ENCODE measurements at places on chromosomes 2 and 18.

DNA sequence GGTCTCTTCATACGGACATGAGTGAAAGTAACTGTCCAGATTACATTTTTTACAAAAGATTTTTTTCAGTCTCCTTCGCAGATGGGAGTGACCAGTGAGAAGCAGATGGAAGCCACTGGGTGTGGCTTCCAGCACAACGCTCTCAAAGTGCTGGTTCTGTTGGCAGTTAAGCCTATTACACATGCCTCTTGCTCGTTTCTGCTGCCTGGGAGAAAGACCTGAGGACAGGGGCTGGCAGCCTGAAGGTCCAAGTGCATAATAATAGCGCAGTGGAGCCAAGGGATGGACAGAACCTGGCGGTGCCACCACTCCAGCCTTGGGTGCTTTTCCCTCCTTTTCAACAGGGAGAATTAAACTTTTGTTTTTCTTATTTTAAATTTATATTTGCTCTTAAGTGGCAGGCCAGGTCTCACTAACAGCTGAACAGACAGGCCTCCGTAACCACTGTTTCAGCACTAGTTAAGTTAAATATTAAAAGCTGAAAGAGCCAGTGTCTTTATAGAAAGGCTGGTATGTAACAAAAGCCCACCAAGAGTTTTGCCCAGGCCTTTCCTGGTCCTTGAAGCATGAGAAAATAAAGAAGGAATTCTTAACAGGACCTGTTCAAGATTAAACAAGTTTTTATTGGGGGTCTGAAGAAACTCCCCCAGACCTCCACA is 1.2 kb upstream of the SKA1 start:
- DNase-seq, result no peak

DNA sequence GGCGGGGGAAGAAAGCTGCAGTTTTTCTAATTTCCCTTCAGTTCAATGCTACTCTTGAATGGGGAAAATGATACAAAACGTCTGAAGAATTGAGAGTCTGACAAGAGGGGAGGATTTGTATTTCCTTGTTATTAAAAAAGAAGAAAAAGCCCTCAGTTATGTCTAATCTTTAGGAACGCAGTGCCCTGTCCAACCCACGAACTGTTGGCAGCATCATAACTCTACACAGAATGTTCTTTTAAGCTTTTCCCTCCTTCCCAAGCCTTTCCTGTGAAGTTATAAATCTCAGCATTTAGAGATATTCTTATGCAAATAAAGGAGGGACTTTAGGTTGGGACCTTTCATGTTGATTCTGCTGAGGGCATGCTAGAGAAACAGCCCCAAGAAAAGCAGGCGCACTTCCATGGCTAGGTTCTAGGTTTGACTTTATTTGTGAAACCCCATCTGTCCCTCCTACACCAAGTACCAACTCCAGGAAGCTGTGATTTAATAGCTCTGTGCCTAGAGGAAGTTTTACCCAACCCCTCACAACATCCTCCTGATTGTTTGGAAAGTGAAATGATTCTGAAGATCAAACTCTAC is 288.6 kb downstream of the SETBP1 start:
- no peak for DNase-seq

DNA sequence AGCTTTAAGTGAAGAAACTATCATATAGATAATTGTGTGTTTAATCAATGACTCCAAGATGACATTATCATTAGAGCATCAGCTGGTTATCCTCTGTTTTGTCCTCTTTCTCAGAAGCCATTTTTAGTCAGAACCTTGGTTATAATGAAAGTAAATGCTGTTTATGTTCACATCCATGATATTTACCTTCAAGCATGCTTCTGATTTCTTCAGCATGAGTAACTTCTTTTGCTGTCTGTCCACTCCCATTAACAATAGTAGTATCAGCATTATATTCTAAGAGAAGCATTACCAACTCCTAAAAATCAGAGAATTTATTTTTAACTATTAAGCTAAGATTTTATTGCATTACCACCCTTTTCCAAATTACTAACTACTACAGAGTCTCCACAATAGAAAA is 56.3 kb downstream of the OSBPL1A start:
- DNase-seq, result no peak

DNA sequence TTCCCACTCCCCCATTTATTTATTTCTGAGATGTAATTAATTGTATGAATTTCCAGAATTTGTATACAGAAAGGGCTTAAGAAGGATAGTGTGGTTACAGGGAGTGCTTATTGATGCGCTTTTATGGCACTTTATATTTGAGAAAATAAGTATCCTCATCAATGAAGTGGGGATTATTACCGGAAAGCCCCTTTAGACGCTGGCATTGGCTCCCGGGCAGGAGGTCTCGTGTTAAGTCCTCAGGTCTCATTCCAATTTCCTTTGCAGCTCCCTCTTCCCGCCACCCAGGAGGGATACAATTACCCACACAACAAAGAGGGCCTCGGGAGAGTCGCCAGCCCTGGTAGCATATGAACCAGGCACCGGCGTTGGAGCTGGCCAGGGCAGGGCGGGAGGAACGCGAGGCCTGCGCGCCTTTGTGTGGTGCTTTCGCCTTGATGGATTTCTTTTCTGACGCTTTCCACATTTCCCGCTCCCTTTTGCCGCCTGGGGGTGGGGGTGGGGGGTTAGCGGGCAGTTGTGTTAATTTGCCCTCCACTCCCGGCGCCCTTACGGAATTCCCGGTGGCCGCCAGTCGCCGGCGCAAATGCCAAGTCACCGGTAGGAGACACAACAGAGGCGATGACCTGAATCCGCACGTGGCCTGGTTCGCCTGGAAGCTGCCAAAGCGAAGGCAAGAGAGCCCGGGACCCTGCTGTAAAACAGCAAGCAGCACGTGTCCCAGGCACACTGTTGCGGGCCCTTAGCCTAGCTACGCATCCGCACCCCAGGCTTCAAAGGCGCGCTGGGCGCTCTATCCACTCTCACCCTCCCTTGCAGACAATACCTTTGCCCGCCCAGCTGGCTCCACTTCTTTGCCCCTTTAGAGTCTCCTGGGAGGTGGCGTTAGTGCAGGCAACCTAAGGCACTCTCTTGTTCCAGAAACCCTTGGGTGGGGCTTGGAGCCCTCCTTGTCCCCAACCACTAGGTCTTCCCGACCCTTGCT is 3.3 kb downstream of the GAD1 start:
- DNase-seq, result no peak

DNA sequence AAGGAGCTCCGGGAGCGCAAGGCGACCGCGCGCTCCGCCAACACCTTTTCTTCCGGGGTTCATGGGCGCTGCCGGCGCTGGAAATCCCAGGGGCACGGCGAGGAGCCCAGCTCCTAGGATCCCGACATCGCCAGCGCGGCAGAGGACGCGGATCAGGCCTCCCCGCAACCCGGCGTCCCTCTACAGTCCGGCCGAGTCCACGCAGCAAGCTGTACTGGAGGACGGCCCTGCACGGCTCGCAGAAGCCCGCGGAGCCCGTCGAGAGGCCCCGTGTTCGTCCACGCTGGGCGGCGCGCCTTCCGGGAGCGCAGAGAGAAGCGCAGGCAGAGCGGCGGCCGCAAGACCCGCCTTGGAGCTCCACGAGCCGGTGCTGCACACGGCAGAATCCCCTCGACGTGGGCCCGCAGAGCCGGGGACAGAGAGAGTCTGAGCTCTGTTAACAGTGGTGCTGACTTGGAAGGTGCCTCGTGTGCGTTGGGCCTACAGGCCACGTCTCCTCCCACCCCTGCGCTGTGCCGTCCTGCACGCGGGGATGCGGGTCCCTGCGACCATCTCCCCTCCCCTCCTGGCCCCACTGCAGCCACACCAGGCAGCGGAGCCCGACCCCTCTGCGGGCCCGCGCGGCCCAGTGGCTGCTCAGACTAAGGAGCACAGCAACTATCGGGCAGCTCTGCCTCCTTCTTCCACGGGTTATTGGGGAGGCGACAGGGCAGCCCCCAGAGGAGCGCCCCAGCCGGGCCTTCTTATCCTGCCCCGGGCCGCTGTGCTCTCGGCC is 28.1 kb upstream of the PTPN2 start:
- no peak for DNase-seq

DNA sequence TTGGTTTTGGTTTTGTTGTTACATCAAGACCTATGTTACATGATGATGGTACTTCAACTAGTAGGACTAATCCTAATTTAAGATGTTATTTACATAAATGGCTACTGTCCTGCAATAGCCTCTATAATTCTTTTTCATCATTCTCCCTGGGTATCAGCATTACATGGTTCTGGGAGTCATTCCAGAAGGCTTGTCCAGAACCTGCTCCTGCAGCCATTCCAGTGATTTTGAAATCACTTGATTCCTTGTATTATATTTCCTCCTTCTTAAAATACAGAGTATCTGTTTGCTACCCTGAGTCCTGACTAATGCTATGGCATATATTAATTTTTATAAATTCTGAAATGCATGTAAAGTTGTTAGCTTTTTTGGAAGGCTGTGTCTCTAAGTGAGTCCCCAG is 400.5 kb upstream of the MEIS1 start:
- DNase-seq, result no peak
